ELF-1 (cell line): ENCODE measurements at places on chromosomes 12 and 14.

DNA sequence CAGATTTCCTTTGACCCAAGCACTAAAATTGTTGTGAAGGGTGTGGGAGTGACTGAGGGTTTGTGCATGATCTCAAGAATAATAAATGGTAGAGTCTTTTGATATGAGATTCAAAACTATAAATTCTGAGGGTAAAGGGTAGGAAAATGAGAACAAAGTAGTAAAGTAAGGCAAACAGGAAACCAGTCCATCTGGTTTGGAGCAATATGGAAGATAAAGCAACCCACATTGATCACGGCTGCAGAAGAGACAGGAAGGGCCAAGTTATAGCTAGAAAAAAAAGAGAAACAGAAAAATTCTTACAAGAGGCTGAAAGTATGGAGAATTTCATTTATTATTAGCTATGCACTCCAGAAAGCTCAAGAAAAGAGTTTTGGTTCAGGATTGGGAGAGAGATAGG is 4.6 kb upstream of the SLCO1B3 start:
- DNase-seq: no peak

DNA sequence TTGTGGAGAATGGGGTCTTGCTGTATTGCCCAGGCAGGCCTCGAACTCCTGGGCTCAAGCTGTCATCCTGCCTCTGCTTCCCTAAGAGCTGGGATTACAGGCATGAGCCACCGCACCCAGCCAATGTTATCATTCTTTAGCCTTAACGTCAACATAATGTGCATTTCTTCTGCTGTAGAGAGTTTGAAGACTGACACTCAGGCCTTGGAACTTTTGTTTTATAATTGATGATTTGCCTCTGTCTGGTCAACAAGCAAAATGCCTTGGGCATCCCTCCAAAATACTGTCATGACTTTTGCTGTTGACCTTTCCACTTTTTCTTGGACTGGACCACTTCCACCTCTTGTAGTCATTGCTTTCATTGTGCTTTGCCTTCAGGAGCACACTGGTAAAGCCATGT is 29.0 kb downstream of the FAM234B start:
- DNase-seq: no peak

DNA sequence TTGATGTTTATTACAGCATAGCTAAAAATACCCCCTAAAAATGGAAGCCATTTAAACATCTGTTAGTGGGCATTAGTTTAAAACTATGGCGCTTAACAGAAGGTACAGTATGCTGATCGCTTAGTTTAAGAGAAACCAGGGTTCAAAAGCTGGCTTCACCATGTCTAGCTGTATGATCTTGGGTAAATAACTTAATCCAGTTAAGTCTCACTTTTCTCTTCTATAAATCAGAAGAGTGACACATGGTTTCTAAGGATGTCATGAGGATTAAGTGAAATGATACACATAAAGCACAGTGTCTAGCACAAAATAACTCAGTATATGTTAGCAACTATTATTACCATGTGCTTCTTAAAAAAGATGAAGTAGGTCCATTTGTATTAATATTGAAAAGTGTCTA is 38.7 kb downstream of the STK38L start:
- DNase-seq: no peak

DNA sequence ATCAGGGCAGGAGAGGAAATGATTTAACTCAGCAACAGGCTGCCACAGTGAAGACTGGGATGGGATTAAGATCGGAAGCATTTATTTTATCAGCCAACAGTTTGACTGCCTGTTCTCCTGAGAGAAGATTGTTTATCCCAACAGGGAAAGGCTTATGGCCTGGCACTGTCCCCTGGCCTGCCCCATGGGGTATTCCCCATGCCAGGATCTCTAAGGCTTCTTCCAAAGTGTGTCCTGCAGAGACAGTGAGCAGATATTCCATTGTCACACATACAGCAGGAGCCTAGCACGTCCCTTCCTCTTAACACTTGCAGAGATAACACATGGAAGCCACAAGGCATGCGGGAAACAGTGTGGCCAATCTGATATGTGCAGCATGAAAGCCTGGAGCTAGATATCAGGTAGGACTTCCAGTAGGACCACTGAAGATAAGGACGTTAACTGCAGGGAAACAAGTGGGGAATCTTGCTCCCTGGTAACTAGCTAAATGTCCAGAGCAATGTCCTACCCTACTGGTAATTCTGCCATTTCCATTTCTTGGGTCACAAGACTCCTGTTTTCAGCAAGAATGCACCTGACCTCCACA is 48.2 kb downstream of the IQSEC3 start:
- DNase-seq: no peak

DNA sequence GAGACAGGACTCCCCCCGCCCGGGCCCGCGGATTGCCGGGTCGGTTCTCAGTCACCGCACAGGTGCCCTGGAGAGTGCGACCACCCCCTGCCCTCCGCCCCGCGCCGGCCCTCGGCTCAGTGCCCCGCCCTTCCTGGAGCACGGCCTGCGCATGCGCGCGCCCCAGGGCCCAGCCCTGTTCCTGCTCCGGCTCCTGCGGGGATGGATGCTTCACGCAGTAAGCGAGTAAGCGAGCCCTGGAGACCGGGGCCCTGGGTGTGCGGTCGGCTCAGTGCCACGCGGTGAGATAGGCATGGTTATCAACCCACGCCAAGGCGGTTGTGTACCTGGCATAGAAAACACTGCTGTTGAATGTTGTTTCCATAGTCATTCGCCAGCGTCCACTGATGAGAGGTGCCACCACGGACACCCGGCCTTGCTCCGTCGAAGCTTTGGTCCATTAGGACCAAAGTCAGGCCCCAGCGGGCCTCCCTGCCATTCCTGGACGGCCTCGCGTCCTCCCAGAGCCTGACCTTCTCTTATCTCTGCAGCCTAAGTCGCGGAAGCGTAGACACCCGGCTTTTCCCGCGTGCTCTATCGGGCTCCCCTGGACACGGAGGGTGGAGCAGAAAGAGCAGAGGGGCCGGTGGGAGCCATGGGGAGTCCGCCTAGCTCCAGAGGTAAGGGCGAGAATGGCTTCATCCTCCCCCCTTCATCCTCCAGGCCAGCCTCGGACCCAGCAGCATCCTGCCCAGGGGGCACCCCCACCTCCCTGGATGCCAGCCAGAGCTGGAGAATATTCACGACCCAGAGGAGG is 90.6 kb downstream of the PAPOLA start:
- DNase-seq: peak; percentile 65

DNA sequence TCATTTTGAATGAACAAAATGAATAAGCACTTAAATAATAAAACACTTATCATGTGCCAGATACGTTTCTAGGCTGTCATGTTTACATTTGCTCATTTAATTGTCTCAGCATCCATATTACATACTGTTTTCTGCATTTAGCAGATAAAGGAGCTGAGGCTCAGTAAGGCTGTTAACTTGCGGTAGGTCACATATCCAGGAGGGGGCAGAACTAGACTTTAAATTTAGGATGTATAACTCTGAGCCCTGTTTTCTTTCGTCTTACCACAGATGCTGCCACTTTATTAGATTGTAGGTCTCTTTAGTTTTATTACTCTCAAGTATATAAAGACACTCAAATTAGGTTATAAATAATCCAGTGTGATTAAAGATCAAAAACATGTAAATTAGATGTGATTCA is 17.7 kb downstream of the IRAK4 start:
- peak; percentile 5 for DNase-seq

- DNase-seq: no peak
These were observed 89.3 kb downstream of the OSBPL8 start for GRCh38 chr12:76470028-76470939.

- no peak for DNase-seq
These were observed 76.7 kb upstream of the G2E3 start for GRCh38 chr14:30482276-30482675.

DNA sequence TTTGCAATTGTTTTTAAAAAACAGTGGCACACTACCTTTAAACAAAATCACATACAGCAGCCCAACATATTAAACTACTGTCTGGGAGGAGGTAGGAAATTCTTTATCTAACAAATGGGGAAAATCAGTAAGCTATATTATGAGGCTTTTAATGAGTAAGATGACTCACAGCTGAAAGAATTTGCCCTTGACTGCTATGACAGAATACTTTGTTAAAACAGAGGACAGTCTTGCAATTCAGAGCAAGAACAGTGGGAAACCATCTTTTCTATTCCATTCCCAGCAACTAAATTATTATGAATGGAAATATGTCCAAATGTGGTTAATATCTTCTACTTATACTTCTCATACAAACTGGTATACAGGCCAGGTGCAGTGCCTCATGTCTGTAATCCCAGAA is 49.2 kb upstream of the SGPP1 start:
- no peak for DNase-seq

DNA sequence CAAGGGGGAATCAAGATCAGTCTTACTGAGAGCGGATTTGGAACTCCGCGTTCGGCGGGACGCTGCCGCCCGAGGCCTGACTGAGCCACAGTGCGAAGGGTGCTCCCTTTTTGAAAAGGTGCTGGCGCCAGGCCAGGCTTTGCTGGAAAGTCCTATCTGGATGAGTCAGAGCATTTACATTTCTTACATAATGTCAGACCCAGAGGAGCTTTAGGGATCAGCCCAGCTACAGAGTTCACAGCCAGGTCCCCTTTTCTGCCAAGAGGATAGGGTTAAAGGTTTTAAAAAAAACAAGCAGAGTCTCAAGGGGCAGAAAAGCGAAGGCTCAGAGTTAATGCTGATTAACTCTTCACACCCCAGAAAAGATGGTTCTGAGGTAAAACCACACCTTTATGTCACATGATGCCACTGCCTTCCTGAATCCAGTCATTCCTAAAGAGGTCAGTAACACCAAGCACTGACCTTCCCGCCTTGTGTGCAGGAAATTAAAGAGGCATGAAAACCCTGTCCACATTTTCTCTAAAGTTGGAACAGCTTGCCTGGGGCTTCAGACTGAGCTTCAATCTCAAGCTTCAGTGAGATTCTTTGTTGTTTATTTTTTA is 11.7 kb upstream of the FBXL14 start:
- peak; percentile 88 for DNase-seq

DNA sequence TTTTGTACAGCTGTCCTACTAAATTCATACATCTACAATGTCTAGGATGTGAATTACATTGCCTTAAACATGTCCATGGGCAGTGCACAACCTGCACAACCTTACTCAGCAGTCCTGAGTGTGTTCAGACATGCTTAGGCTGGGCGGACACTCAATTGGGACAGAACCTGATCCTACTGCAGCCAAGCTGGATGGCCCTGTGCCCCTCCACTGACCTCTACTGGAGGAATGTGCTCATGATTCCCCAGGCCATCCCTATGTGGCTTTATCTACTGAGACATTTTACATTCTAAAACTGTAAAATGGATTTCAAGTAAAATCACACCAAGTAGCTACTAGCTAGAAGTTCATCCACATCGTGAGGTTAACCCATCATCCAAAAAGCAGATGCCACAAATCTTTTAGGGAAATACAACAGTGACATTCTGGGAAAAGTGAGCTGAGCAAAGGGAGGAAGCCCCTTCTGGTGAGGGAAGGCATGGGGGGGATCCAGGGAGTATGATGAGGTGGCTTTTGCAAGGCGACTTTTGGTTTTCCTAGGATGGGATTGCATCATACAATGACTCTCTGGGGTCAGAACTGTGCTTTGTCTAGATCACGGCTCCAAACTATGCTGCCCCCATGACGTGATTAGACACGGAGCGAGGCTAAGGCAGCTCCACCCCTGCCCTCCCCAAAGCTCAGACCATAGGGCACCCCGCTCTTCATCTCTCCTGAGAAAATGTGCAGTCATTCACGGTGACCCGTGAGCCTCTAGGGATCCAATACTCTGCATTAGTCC is 911.7 kb upstream of the TMEM132C start:
- DNase-seq: peak; percentile 1

DNA sequence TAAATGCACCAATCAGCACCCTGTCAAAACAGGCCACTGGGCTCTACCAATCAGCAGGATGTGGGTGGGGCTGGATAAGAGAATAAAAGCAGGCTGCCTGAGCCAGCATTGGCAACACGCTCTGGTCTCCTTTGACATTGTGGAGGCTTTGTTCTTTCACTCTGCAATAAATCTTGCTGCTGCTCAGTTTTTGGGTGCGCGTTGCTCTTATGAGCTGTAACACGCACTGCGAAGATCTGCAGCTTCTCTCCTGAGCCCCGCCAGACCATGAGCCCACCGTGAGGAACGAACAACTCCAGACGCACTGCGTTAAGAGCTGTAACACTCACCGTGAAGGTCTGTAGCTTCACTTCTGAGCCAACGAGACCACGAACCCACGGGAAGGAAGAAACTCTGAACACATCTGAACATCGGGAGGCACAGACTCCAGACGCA is 8.4 kb upstream of the PIANP start:
- no peak for DNase-seq

DNA sequence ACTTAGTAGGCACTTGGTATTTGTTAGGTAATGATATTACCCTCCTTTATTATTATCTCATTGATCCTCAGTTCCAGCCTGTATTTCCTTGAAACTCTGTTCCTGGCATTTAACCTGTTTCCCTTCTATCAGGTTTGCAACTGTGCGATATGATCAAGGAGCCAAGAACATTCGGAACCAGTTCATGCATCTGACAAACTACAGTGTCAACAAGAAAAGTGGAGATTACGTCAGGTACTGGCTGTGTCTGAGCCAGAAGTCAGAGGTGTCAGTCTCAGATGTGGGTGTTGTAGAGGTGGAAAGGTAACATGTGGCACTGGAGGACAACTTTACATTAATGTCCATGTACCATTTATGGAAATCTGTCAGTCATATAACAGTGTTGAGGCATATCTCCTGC is 56.7 kb downstream of the TTLL5 start:
- DNase-seq: no peak

DNA sequence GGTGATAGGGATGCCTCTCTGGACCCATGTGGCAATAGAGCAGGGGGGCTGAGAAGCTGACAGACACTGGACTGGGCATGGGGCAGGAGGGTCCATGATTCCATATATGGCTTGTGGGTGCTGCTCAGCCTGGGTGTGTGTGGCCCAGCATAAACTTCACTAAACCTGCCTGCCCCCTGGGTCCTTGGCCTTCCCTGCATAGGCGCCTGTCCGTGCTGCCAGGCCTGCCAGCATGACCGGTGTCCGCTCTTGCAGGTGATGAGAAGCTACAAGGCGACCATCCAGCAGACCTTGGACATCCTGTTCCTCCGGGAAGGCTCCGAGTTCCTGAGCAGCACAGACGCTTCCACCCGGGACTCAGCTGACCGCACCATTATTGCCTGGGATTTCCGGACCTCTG is 61.6 kb downstream of the BEGAIN start:
- DNase-seq: no peak

- DNase-seq: no peak
These were observed 53.0 kb downstream of the TRIM9 start for GRCh38 chr14:51041883-51042282.

GRCh38 chr14:53328841-53329240 is 175.7 kb upstream of the DDHD1 start:
- DNase-seq: no peak

- DNase-seq: peak; percentile 83
These were observed 1.7 kb downstream of the SINHCAF start for GRCh38 chr12:31324116-31324844.

GRCh38 chr14:56118611-56119181 is 485 bp downstream of the PELI2 start:
- DNase-seq: no peak

DNA sequence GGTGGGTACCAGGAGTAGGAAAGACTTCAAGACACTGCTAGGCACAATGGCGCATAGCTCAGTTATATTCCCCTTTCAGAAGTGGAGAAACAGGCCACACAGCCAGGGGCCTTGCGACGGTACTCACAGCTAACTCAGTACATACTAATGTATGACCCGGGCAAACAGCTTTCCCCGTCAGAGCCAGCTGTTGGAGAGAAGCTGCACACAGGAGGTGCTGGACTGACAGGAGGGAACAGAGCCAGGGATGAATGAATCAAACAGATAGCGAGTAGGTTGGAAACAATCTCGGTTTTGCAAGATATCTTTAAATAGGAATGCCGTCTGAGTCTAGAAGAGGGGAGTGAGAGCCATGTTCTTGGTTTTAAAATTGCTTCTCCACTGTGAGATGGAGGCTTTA is 45.5 kb downstream of the PRIMA1 start:
- DNase-seq: no peak
